Gastroesophageal sphincter (tissue), 4 donors: ENCODE measurements at places on chromosomes 12 and 14. TPM values are rescaled to one million over a fixed set of nuclear protein-coding genes. Genes with fewer than 3 reads are reported as not detected.

Gene INSM2
- total RNA-seq: 0.23 TPM

Gene METAP2
- total RNA-seq: 66.8 TPM

Gene LRIG3
- total RNA-seq: 64.6 TPM

Gene KRT72
- total RNA-seq: not detected

DNA sequence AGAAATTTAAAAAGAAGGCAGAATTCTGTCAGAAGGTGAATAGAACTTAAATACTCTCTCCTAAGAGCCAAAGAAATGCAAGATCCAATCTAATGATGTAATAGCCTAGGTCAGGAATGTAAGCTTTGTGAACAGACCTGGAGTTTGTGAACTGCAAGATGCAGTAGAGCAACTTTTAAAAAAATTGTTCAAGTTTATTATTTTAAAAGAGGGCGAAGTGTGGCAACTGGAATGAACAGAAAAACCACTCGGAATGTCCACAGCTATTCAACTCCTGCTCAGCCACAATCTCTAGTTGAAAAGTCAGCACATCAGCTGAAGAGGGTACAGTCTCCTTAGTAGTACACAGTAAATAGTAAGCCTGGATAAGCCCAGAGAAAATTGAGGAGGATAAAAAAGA, 228.8 kb downstream of the PPFIA2 start:
- ATAC-seq: no peak

DNA sequence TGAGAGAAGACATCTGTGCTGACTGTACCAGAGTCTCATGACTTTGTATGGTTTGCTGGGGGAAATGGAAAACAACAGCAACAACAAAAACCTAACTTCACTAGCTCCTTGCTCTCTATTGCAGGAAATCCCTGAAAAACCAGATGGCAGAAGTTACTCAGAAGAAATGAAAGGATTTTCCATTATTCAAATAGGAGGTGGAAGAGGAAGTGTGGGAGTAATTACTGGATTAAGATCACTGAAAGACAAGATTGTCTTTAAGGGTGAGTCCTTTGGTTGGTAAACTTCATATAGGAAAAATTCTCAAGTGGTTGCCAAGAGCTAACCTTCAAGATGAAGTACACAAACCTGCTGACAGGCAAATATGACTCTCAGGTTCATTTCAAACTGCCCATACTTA, 391.9 kb upstream of the ATP2B1 start:
- ATAC-seq: no peak

- ATAC-seq: no peak
Measured at GRCh38 chr12:115897729-115898128, 379.8 kb downstream of the MED13L start.

DNA sequence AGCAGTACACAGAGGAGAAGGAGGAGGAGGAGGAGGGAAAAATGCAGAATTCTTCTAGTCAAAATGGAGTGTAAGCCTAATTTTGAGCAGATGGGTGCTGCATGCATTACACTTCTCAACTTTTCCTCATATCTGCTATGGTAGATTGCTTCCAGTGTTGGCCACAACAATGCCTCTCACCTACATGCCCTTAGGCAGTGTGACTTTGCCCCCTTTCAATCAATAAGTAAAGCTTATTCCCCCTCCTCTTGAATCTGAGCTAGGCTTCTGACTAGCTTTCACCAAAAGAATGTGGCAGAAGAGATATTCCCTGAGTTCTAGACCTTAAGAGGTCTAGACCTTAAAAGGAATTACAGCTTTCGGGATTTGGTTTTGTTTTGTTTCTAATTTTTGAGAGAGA, 3.2 kb upstream of the METTL3 start:
- ATAC-seq: no peak

DNA sequence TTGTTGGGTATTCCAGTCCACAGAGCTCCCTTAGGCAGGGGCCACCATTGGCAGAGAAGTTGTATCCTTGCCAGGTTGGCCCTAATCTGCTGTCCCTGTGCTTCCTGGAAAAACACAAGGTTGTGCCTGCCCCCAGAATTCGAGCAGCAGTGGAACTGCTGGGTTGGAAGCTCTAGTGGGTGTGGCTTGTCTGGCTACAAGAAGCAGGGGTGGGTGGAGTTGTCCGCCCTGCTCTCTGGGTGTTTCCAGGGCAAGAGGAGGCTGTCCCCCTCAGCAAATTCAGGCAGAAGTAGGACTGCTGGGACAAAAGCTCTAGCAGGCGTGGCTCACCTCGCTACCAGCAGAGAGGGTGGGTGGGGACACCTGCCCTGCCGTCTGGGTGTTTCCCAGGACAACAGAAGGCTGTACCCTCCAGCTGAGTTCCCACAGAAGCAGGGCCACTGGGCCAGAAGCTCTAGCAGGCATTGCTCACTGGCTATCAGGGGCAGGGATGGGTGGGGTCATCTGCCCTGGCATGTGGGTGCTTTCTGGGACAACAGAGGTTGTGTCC, 72.8 kb upstream of the NPAS3 start:
- ATAC-seq: no peak
